Gastrocnemius medialis (tissue), 4 donors: ENCODE measurements at places on chromosomes 3 and 15. TPM values are rescaled to one million over a fixed set of nuclear protein-coding genes. Genes with fewer than 3 reads are reported as not detected.

- no peaks in the 10 kb centered on the region for H3K36me3 ChIP-seq
- H3K27me3 ChIP-seq, result no peaks in the 10 kb centered on the region
- no peaks in the 10 kb centered on the region for H3K4me1 ChIP-seq
- H3K4me3 ChIP-seq, result no peak overlapping the region
Observed at GRCh38 chr15:66033143-66033542, 163.9 kb downstream of the RAB11A start.

GRCh38 chr15:94064676-94065313, 166.6 kb upstream of the MCTP2 start:
- no peaks in the 10 kb centered on the region for H3K36me3 ChIP-seq
- H3K27me3 ChIP-seq, result no peaks in the 10 kb centered on the region
- DNase-seq, result no peak

DNA sequence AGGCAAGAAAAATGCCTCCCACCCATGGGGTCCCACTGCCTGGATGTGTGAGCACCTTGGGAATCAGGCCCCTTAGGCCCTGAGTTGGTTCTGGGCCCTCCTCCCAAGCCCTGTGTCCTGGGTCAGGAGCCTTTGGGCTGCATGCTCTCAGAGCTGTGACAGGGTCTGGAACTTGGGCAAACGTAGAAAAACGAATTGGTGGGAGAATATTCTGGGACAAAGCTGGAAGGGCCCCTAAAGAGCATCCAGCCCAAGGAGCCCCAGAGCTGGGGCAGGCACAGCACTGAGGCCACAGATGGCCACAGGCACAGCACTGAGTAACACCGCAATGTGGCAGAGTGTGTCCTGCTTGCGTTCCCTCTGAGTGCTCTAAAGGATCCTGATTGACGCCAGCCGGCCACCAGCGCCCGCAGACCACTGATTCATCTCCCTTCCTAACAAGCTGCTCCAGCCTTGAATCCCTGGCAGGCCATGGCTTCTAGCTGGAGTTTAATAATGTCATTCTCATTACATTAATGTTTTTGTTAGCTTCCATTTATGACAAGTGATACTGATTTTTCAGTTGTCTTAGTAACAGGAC, 18.6 kb upstream of the SEC13 start:
- H3K36me3 ChIP-seq, result no peaks in the 10 kb centered on the region
- H3K4me3 ChIP-seq, result no peak overlapping the region
- H3K27ac ChIP-seq, result no peak overlapping the region
- H3K4me1 ChIP-seq, result peaks cover 13% of the 10 kb centered on the region

Gene TUSC7
- total RNA-seq, result not detected

GRCh38 chr3:10506696-10507095, 1.3 kb upstream of the ATP2B2 start:
- no peak overlapping the region for H3K27ac ChIP-seq
- peaks cover 3% of the 10 kb centered on the region for H3K27me3 ChIP-seq
- no peaks in the 10 kb centered on the region for H3K36me3 ChIP-seq

GRCh38 chr3:86563400-86563970, 427.5 kb downstream of the VGLL3 start:
- no peaks in the 10 kb centered on the region for H3K27me3 ChIP-seq
- H3K4me1 ChIP-seq, result no peaks in the 10 kb centered on the region
- H3K27ac ChIP-seq, result no peak overlapping the region
- H3K4me3 ChIP-seq, result no peak overlapping the region
- H3K36me3 ChIP-seq, result no peaks in the 10 kb centered on the region

Gene LRRN1
- total RNA-seq, result 1.1 TPM

- DNase-seq, result no peak
- H3K4me1 ChIP-seq, result no peaks in the 10 kb centered on the region
- H3K27ac ChIP-seq, result no peak overlapping the region
- H3K4me3 ChIP-seq, result no peak overlapping the region
- H3K36me3 ChIP-seq, result no peaks in the 10 kb centered on the region
Observed at GRCh38 chr3:116034794-116035193, 410.5 kb downstream of the LSAMP start.

Gene DCLK3
- total RNA-seq, result 0.53 TPM

- H3K36me3 ChIP-seq, result no peaks in the 10 kb centered on the region
- DNase-seq, result no peak
- no peak overlapping the region for H3K4me3 ChIP-seq
- no peaks in the 10 kb centered on the region for H3K27me3 ChIP-seq
- H3K27ac ChIP-seq, result no peak overlapping the region
Observed at GRCh38 chr15:81174125-81174791, 22.4 kb upstream of the IL16 start.

- no peak for DNase-seq
- H3K4me3 ChIP-seq, result no peak overlapping the region
- no peaks in the 10 kb centered on the region for H3K27me3 ChIP-seq
Observed at GRCh38 chr3:183120538-183121215, 21.4 kb upstream of the MCCC1 start.

- no peaks in the 10 kb centered on the region for H3K4me1 ChIP-seq
- no peaks in the 10 kb centered on the region for H3K27me3 ChIP-seq
- DNase-seq, result no peak
Observed at GRCh38 chr3:174810254-174810653, 48.9 kb upstream of the NAALADL2 start.

DNA sequence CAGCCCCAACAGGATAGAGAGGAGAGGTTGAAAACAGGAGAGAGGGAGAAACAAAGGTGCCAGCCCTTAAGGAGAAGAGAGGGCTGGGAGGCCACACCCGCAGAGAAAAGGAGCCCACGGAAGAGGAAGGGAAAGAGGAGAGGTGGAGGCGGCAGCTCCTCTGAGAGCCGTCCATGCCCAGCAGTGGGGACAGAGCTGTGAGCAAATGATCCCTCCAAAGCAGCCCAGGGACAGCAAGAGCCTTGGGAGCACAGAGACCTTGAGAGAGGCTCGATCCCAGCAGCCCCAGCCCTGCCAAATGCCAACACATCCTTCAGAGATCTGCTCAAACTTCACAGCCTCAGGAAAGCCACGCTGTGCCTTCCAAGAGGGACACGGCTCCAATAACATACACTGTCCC, 66.7 kb upstream of the CORO2B start:
- no peaks in the 10 kb centered on the region for H3K4me1 ChIP-seq
- no peaks in the 10 kb centered on the region for H3K36me3 ChIP-seq
- no peaks in the 10 kb centered on the region for H3K27me3 ChIP-seq
- H3K27ac ChIP-seq, result no peak overlapping the region
- H3K4me3 ChIP-seq, result no peak overlapping the region

DNA sequence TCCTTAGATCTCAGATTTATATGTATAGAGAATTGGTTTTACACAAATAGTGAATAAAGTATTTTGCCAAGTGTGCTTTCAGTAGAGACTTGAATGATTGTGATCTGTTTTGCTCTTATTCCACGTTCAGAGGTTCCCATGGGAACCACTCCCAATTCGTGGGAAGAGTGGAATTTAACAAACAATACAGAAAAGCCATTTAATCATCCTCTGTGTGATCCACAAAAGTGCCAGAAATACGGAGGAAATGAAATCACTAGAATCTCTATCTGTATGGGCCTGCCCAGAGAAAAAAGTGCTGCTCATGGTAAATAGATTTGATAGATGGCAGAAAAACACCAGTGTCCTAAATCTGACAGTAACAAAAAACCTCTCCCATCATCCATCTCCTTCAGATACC, 56.0 kb downstream of the CNTN4 start:
- H3K4me3 ChIP-seq, result no peak overlapping the region
- H3K27me3 ChIP-seq, result no peaks in the 10 kb centered on the region
- no peaks in the 10 kb centered on the region for H3K36me3 ChIP-seq
- H3K27ac ChIP-seq, result no peak overlapping the region
- no peak for DNase-seq

DNA sequence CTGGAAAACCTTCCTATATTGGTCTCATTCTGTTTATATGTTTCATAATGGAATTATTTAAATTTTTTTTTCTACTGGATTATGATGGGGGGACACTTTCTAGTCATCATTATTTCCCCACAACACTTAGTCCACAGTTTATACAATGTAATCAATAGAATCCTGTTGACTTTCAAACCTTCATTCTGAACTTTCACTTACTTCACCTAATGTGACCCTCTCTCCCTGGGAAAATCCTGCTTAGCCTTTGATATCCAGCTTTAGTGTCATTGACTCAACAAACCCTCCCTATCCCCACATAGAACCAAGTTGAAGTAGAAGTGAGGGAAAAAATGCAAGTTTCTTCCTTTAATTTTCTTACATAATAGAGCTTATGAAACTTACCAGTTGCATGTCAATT, 666.0 kb downstream of the MECOM start:
- no peak for DNase-seq
- H3K36me3 ChIP-seq, result no peaks in the 10 kb centered on the region
- H3K4me1 ChIP-seq, result no peaks in the 10 kb centered on the region
- H3K27ac ChIP-seq, result no peak overlapping the region
